ENCODE measurements at places on chromosomes 4 and X.

- DNase-seq: no peak
Observed at GRCh38 chrX:48489892-48490291, 13.9 kb downstream of the FTSJ1 start.

DNA sequence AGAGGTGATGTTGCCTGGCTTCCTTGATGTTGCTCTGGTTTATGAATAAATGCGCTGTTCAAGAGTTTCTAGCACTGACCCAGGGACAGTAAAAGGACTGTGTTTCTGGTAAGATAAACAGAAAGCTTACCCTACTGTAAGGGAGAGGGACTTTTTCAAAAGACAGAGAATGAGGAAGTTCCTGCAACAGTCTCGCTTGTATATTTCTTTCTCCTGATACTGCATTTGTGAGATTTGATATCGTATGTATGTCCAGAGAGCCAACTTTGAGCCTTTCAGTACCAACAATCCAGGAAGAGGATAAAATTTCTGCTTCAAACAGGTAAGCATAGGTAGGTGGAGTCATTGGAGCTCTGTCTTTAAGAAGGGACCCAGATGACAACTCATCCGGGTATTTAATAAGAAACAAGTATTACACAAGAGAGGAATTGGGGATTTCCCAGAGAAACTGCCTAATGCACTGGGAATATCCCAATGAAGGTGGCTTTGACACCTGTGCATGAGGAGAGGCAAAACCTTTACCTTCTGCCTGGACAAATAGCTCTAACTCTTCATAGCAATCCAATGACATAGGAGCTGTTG is 773 bp downstream of the DAPP1 start:
- DNase-seq: no peak

DNA sequence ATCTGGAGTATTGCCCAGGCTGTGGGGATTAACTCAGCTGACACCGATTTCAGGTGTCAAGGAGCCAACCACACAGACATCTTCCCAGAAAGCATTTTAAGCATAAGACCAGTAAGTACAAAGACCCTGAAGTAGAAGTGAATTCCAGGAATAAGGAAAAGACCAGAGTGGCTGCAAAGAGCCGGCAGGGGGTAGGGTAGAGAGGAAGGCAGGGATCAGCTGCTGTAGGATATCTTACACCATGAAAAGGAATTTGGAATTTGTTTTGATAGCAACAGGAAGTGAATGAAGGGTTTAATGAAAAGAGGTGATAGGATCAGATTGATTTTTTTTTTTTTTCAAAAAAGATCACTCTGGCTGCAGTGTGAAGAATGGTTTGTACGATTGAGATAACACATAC is 113.6 kb upstream of the PPARGC1A start:
- DNase-seq: no peak

GRCh38 chr4:86991994-86992393 is 57.2 kb downstream of the AFF1 start:
- DNase-seq: no peak

- DNase-seq: no peak
Observed at GRCh38 chr4:165931741-165932140, 58.7 kb downstream of the TLL1 start.

GRCh38 chrX:82092307-82092706 is 890.4 kb downstream of the SH3BGRL start:
- DNase-seq: no peak

DNA sequence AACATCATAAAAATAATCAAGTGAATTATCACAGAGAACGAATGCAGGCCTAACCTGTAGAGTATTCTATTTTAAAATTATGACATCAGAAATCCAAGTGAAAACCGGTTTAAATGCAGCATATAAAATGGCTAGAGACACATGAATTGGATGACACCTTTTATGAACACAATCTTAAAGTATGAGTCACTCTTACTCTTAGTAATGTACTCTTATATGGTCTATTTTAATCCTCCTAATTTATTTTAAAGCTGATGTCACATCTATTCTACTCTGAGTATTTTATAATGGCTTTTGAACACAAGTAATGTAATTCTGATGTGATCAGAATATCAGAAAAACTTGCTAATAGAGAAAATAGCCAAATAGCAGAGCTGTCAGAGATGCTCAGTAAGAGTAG is 161.4 kb upstream of the RADX start:
- DNase-seq: no peak

DNA sequence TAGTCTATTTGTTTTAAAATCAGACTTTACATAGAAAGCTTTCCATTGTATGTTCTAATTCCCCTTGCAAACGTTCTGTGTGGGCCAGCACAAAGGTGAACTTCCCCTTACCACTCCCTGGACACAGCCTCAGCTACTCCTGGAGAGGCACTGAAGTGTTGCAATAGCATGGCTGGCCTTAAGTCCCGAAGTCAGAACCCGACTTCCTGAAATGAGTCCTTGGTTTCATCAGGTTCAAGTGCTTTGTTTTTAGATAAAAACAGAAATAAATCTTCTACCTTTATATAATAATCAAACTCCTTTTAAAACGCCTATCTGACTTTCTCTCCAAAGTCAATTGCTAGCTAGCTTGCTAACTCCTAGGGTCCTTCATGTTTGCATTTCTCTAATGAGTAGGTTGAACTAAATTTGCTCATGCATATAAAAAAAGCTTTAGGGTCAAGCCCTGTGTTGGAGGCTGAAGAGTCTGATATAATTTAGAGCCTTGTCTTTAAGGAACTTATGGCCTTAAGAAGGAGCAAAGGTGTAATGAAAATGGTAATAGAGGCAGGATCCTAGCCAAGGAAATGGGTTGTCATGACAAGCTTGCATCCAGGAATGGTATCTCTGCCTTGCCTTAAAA is 9.0 kb downstream of the BMP3 start:
- DNase-seq: no peak

GRCh38 chr4:12966726-12967125 is 517.4 kb downstream of the RAB28 start:
- DNase-seq: no peak

- DNase-seq: no peak
Observed at GRCh38 chr4:163709601-163710000, 215.1 kb downstream of the TMA16 start.

GRCh38 chr4:188147776-188148175 is 8.5 kb downstream of the TRIML1 start:
- no peak for DNase-seq

DNA sequence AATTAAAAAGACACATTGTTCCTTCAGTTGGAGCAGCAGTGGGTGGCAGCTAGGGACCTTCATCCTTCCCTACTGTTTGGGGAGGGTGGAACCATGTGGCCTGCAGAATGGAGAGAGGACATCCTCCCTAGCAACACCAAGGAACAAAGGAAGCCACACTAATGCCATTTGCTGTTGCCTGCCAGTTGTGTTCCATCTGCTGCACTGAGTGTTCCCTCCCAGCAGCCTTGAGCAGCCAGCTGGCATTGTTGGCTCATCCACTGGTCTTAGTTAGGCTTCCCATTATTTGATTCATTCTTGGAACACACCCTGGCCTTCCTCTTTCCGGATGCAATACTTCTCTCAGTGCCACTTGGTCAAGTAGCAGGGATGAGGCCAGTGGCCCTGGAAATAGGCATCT is 25.0 kb upstream of the HMGB3 start:
- no peak for DNase-seq

GRCh38 chr4:84894621-84895020 is 71.9 kb downstream of the WDFY3 start:
- DNase-seq: no peak

GRCh38 chrX:153671589-153672530 is 1.8 kb downstream of the PNCK start:
- no peak for DNase-seq

- DNase-seq: no peak
Observed at GRCh38 chrX:53251307-53251706, 26.3 kb upstream of the KDM5C start.

GRCh38 chrX:1488141-1488540 is 35.4 kb upstream of the ASMTL start:
- no peak for DNase-seq

- DNase-seq: no peak
Observed at GRCh38 chr4:98245226-98245625, 16.0 kb upstream of the RAP1GDS1 start.

DNA sequence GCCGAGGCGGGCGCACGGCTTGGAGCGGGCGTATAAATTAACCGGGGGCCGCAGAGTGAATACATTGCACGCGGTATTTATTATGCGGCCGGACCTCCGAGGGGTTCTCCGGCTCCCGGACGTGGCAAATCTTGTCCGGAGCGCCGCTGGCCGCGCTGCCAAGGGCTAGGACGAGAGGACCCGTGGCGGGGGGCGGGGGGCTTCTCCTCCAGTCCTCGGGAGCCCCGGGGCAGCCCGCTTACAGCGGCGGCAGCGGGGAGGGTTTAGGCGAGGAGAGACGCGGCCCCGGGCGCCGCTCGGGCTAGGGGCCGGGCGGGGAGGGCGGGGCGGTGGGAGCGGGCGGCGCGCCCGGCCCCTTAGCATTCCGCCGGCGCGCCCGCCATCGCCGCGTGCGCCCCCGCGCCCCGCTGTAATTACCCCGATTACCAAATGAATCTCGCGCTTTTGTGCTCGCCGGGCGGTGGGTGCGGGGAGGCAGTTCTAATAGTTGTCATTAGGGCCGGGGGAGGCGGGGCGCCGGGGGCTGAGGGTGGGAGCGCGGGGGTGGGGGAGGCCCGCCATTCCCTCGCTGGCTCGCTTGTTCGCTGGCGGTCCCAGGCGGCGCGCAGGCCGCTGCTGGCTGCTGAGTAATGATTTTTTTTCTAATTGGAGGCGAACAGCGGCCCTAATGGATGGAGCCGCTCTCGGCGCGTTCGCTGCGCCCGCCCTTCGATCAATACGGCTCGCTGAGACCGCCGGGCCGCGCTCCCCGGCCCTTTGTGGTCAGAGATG is 276.6 kb downstream of the BCOR start:
- DNase-seq: peak; percentile 20

GRCh38 chr4:70564033-70564432 is 28.0 kb upstream of the AMBN start:
- DNase-seq: no peak

DNA sequence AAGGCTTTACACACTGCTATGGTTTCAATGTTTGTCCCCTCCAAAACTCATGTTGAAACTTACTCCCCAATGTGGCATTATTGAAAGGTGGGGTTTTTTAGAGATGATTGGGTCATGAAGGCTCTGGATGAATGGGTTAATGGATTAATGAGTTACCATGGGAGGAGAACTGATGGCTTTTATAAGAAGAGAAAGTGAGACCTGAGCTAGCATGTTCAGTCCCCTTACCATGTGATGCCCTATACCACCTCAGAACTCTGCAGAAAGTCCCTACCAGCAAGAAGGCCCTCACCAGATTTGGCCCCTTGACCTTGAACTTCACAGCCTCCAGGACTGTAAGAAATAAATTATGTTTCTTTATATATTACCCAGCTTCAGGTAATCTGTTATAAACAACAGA is 68.9 kb upstream of the CAPN6 start:
- DNase-seq: no peak

- DNase-seq: no peak
Observed at GRCh38 chr4:6852582-6852981, 57.0 kb upstream of the TBC1D14 start.

GRCh38 chr4:142452161-142452855 is 393.8 kb downstream of the INPP4B start:
- DNase-seq: no peak

DNA sequence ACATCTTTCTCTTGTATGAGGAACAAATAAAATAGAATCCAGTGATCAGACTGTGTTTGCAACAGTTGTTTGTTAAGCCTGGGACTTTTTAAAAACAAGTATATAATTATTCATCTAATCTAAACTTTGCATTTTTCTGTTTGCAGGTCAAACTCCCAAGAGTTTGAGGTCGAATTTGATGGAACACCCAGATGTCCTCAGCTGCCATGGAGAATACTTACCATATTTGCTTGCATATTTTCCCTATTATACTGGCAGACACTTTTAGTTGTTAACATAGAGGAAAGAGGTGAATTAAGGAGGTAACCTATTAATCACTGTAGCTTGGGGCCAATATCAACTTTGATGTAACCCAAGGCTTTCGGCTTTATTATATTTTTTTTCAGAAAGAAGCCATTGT is 401.5 kb upstream of the DIPK2B start:
- DNase-seq: no peak

- no peak for DNase-seq
Observed at GRCh38 chr4:78734441-78735162, 41.5 kb upstream of the BMP2K start.

DNA sequence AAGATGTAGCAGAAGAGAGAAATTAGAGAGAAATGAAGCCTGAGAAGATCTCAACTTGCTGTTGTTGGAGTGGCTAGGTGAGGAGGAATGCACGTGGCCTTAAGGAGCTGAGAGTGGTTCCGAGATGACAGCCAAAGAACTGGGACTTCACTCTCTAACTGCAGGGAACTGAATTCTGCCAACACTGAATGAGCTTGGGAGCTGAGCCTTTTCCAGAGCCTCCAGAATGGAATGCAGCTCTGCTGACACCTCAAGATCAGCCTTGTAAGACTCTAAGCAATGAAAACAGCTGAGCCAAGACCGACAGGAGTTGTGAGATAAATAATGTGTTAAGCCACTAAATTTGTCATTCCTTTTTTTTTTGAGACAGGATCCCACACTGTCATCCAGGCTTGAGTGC is 73.0 kb downstream of the TLL1 start:
- no peak for DNase-seq

DNA sequence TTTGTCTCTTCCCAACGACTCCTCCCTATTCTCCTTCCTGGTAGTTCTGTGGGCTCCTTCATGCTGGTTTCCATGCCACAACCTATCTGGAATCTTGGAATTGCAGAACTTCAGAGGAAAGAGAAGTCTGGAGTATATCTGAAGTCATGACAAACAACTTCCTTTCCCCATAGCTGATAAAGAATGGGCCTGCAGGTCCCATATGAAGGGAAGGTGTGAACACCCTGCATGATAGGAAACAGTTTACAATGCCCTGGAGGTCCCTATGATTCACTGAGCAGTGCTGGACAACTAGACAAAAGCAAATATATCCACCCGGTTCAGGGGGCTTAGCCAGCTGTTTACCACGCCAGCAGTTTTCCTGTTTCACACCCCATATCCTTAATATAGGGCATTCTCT is 19.4 kb downstream of the FAM9C start:
- DNase-seq: no peak

DNA sequence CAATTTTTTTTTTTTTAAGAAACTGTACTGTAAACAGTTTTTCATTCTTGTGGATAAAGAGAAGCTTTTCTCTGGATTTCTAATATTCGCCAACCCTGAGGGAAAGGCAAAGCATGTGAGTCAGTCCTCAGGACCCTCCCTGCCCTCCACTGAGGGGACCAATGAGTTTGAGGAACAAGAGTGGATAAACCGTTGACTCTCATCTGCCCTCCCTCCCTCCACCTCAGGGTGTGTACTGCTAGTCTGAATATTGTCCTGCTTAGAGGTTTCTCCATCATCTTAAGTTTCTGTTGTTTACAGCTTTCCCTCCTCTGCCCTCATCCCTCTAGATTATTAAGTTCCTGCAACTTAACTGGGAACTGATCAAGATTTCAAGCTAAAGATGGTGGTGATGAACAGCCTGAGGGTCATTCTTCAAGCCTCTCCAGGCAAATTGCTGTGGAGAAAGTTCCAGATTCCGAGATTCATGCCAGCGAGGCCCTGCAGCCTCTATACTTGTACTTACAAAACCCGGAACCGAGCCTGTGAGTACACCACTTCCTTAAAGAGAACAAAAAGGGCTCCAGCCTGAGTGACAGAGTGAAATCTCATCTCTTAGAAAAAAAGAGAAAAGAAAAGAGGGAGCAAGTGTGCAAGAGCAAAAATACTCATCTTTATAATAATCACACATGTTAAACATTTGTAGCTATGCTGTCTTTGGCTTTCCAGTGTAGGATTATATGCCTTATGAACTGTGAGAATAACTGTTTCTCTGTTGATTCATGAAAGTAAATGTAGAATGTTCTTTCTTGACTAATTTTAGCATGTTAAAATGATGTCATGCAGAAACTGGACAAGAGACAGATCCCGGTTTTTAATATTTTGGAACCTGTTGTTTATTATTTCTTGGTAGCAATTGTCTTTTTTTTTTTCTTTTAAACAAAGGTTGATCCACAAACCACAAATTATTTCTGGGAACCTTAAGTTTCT is 11.9 kb downstream of the CA5B start:
- DNase-seq: no peak
